ENCODE measurements at places on chromosomes 2 and 18.

GRCh38 chr2:33670392-33670937 is 71.4 kb upstream of the FAM98A start:
- DNase-seq: no peak

DNA sequence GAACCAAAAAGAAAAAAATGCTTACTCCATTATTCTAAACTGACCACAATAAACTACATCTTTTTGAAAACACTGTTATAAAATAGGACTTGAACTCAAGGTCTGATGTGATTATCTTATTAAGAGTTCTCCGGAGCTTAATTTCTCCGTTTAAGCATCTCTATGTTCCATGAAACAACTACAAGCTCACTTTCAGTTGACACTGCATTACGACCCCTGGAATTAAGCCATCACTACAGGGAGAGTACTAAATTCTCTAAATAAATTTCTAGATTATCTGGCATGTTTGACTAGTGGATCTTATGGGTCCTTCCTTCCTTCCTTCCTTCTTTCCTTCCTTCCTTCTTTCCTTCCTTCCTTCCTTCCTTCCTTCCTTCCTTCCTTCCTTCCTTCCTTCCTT is 249.0 kb downstream of the IKZF2 start:
- no peak for DNase-seq

DNA sequence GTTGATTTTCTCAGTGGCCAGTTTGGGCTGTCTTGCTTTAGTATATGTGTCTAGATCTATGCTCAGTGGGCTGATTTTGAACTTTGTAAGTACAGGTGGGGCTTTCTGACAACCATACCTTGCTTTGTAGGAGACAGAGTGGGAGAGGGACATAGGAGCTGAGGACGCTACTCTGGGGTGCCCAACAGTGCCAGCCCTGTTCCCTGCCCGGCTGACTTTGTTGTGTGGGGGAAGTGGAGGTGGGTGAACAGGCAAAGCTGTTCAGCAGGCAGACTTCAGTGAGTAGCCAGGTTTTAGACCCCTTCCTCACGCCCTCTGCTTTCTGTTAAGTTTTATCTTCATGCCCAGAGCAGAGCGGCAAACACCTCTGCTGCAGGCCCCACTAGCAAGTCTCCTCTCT is 44.2 kb upstream of the DOCK10 start:
- DNase-seq: no peak

DNA sequence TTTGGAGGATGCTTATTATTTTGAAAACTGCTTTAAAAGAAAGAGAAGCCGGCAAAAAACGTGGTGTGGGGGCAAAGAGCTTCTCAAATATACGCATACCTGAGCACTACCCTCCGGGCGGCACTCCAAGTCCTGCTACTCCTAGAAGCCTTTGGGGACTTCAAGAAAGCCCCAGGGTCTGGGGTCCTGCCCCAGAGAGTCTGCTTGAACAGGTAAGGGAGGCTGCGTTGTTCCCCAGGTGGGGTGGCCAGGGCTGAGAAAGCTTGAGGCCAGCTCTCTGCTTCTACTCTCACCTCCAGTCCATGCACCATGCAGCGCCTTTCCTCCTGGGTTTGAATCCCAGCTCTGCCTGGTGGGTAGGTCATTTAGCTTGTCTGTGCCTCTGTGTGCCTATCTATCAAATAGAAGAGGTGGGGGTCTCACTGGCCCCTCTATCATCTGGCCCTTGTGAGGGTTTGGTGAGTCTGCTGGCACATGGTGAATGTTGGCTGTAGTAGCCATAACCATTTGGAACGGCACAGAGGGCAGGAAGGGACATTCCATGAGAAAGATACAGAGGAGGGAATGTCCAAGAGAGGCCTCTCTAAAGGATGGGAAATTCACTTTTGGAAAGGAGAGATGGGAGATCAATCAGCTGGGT is 19.5 kb downstream of the MALL start:
- DNase-seq: no peak

GRCh38 chr2:132901661-132902060 is 231.7 kb upstream of the LYPD1 start:
- no peak for DNase-seq

DNA sequence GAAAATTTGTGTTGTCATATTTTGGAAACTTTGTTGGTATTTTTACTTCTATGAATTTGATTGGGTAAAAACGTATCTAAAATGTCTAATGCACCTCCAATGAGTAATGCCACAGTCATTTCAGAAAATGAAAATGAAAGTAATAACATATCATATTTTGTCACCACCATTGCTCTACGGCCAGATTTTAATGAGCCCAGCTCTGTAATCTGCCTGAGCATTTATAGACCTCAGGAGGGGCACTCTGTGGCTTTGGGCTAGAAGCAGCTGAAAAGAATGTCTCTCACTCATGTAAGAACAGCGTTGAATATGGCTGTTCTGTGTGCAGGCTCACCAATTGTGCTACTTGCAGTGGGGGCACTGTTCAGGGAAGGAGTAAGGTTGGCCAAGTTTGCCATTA is 32.7 kb upstream of the ABCA12 start:
- no peak for DNase-seq

- DNase-seq: no peak
Measured at GRCh38 chr2:167398873-167399272, 510.6 kb downstream of the XIRP2 start.

All from SHP77 (cell line).